ENCODE measurements at places on chromosomes 11 and 22.

- DNase-seq, result no peak
Measured at GRCh38 chr11:68381716-68382115, 69.3 kb downstream of the LRP5 start.

DNA sequence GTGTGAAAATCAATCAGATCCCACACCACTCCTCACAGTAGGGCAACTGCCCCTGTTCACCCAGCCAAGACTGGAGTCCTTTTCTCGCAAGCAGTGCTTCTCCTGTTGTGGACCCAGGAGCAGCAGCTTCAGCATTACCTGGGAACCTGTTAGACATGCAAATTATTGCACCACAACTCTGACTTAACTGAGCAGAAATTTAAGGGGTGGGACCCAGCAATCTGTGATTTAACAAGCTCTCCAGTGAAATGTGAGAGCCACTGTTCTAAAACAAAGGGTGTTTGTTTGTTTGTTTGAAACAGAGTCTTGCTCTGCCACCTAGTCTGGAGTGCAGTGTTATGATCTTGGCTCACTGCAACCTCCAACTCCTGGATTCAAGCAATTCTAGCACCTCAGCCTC lies 591.4 kb downstream of the SOX6 start:
- no peak for DNase-seq

DNA sequence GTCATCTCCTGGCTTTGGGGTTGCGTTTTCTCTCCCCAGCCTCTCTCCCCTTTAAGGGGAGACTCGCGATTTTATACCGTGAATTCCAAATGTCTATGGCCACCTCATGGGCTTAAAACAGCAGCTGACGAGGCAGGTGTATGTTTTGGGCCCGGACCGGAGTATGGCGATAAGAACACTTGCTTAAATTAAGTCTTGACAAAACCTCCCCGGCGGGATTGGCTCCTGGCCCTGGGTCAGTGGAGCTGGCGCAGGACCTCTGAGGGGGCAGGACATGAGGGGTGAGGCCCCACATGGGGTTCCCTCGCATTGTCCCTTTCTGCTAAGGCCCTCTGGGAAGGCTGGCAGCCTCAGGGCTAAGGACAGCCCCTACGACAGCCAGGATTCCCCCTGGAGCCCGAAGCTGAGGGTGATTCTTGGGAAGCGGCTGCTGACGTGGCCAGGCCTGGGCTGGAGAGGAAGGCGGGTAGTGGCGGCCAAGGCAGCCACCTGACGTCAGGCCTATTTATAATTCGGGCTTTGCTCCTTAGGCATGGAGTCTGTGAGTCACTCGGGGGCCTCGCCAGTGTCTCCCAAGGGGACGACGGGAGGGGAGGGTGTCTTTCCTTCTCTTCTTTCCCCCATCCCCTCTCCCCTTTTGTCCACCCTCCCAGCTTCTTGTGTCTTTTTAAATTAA lies 12.7 kb downstream of the MYO18B start:
- no peak for DNase-seq

DNA sequence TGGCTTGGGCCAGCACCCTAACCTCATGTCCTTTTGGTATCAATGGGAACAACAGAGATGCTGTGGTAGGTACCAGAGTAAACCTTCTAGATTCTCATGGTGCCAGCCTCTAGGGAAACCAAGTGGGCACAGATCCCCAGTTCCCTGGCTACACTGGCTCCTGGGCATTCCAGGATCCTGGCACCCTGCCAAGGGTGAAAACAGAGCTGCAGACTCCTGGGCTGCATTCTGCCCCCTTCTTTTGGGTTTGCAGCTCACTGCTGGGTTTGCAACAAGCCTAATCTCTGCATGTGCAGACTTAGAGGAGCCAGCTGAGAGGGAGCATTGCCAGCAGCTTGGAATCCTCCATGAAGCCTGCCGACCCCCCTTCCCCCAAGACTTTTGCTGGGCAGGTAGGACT lies 30.6 kb downstream of the PRDM11 start:
- DNase-seq, result no peak

GRCh38 chr22:37896939-37897338 lies 9.2 kb upstream of the MICALL1 start:
- DNase-seq, result no peak

GRCh38 chr11:121802542-121802941 lies 313.5 kb downstream of the BLID start:
- DNase-seq, result no peak

DNA sequence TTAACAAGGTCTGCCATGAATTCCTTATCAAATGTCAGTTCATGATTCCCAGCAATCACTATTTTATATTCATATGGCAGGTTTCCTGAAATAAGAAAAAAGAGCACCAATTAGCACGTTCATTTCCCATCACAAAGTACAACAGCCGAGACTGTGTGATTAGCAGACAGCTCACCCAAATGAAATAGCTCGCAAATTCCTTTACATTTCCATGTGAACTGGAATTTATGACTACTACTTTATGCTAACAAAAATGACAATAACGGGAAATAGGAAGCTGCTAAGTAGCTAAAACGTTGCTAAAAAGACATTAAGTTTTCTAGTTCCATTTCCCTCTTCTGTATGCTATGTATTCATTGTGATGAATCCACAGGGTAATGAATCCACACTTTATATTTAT lies 90.7 kb downstream of the MPPED2 start:
- DNase-seq, result no peak

- no peak for DNase-seq
Measured at GRCh38 chr11:76902121-76903014, 41.6 kb downstream of the ACER3 start.

DNA sequence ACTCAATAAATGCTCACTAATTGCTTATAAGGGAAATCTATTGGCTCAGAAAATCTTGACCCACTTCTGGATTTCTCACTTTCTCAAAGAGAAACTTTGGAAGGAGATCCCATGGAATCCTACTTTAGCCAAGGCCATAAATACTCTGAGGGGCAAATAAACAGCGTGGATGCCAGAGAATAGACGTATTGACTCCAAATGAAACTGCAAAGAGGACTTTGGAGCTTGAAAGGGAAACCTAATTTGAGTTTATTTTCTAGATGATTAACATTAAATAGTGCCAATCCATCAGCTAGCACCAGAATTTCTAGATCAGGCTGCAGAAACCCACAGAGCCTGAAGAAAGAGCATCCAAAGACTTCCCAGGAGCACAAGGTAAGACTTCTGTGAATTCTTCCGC lies at the start of gene MS4A18:
Gene MS4A18 (plus strand): TSS at position 301 of the 400 bp plus-strand sequence.
- no peak for DNase-seq

DNA sequence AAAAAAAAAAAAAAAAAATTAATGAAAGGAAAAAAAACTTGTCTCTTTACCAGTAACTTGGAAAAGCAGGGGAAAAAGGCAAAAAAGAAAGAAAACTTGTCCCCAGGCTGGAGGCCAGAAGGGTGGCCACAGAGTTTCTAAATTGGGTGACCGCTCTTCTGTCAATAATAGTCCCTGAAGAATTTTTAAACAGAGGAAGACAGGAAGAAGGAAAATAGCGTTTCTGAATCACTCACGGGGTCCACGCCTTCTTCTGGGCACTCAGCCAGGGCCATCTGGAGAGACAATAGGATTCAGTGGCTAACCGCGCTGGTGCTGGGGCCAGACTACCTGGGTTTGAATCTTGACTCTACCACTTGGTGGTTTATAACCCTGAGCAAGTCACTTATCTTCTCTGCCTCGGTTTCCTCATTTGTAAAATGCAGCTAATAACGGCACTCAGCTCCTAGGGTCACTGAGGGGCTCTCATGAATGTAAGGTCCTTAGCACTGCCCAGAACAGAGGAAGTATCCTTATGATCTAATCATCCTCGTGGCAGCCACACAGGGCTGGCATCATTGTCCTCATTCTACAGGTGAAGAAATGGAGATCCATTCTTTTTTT lies 7.0 kb downstream of the C11orf86 start:
- no peak for DNase-seq

GRCh38 chr11:2139123-2139521 lies at the start of gene IGF2:
Gene IGF2 (minus strand): TSS chr11:2139389. CDS start chr11:2135523, 3,866 bp downstream.
- DNase-seq, result peak; percentile 43

- peak; percentile 49 for DNase-seq
Measured at GRCh38 chr22:46364341-46365165, 29.0 kb downstream of the TRMU start.

- DNase-seq, result no peak
Measured at GRCh38 chr11:91902312-91902711, 322.3 kb upstream of the FAT3 start.

GRCh38 chr11:102468616-102469195 lies 16.1 kb upstream of the TMEM123 start:
- DNase-seq, result no peak

Measured in glutamatergic neuron (in vitro differentiated cells).